ENCODE measurements at places on chromosomes 6 and 20.

- H3K27me3 ChIP-seq = no peaks in the 10 kb centered on the region
- H3K4me3 ChIP-seq = no peak overlapping the region
- DNase-seq = no peak
- H3K36me3 ChIP-seq = no peaks in the 10 kb centered on the region
- H3K4me1 ChIP-seq = no peaks in the 10 kb centered on the region
- no peak overlapping the region for H3K27ac ChIP-seq
Measured at GRCh38 chr20:13865791-13866351, 81.0 kb downstream of the NDUFAF5 start.

- H3K4me3 ChIP-seq = no peak overlapping the region
- H3K27ac ChIP-seq = no peak overlapping the region
- no peak for DNase-seq
- H3K4me1 ChIP-seq = peaks cover 16% of the 10 kb centered on the region
- H3K27me3 ChIP-seq = peaks cover 63% of the 10 kb centered on the region
- H3K36me3 ChIP-seq = no peaks in the 10 kb centered on the region
Measured at GRCh38 chr20:59071216-59071615, 28.6 kb upstream of the PRELID3B start.

DNA sequence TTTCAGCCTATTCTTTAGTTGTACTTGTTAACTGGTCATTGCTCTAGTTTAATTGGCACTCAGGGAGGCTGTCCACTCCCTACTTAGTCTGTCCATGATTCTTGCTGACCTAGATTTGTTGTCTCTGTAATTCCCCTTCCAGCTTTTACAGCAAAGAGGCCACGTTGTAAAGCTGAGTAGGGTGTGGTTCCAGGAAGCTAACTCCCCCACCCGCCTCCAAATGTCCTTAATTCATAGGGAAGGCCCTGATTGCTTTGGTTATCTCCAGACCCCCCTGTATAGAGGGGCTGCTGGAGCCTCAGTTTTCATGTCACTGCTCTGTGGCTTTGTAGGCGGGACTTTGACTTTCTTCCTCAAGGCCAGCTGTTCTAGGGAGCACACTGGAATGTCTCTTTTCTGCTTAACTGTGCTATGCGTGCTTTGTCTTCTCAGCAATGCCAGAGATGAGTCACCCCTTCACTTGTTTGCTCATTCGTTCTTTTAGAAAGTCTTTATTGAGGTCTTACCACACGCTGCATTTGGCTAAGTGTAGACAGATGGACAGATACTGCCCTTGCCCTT is 175.1 kb upstream of the JAG1 start:
- no peak for DNase-seq
- no peaks in the 10 kb centered on the region for H3K4me1 ChIP-seq
- H3K27ac ChIP-seq = no peak overlapping the region
- H3K27me3 ChIP-seq = no peaks in the 10 kb centered on the region
- no peaks in the 10 kb centered on the region for H3K36me3 ChIP-seq
- no peak overlapping the region for H3K4me3 ChIP-seq

DNA sequence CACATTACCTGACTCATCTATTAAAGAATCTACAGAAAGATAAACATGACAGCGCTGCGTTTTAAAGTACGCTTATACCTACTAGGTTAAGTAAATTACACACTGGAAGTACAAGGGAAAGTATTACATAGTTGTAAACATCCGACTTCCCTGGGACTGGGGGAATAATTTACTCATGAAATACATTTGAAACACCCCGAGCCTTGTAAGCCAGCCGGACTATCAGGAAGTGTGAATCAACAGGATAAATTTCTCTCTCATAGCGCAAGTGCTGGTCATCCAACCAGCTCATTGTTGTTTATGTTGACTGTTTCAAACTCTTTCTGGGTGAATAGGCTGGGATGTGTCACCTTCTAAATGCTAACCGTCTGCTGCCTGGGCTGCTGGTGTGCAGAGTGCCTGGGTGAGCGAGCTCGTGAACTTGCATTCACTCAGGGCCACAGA is 4.9 kb downstream of the BMP6 start:
- H3K36me3 ChIP-seq = no peaks in the 10 kb centered on the region
- H3K4me3 ChIP-seq = no peak overlapping the region
- no peak overlapping the region for H3K27ac ChIP-seq
- peaks cover 81% of the 10 kb centered on the region for H3K27me3 ChIP-seq

DNA sequence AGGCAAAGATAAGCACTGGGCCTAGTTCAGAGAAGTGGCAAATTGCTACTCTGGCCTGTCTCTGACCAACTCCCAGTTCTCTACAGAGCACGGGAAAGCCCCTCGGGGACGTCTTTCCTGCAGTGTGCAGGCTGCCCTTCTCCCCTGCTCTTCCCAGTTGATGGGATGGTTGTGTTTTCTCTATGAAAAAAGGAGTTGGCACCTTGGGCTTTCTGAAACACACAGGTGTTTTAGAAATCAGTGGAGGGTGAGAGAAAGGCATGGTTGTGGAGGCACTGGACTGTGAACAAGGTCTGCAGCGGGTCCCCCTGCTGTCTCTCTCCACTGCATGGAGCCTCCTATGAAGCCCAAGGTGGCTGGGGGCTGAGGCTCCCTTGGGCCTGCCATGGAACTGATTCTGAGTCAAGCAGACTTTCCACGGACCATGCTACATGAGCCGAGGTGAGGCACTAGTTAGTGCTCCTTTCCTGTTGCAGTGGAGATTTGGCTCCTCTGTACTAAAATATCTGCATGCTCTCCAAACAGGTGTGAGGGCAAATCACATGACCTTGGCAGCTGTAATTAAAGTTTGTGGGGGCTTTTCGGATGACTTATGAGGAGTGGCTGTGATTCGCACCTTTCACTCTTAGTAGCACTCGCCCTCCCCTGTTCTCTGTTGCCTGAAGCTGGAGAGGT is 16.3 kb downstream of the GTSF1L start:
- no peak overlapping the region for H3K27ac ChIP-seq
- no peaks in the 10 kb centered on the region for H3K27me3 ChIP-seq
- no peak overlapping the region for H3K4me3 ChIP-seq
- no peak for DNase-seq
- H3K36me3 ChIP-seq = peaks cover 35% of the 10 kb centered on the region
- no peaks in the 10 kb centered on the region for H3K4me1 ChIP-seq

DNA sequence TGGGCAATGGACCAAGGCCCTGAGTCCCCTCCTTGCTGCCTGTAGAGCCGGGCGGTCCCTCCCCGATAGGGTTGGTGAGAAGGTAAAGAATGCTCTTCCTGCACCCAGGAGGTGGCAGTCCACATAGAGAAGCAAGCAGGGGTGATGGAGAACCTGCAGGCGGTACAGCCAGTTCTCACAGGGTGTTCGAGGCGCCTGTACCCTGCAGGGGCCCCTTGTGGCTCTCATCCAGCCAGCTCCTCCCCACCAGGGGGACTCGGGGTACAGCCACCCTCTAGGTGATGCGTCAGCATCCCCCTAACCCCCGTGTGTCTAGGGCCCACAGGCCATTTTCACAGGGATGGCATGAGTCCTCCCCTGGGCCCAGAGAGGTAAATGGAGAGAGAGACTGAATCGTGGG is 5.1 kb upstream of the COL9A3 start:
- DNase-seq = no peak
- H3K27ac ChIP-seq = no peak overlapping the region
- H3K27me3 ChIP-seq = peaks cover 22% of the 10 kb centered on the region
- H3K4me3 ChIP-seq = no peak overlapping the region

DNA sequence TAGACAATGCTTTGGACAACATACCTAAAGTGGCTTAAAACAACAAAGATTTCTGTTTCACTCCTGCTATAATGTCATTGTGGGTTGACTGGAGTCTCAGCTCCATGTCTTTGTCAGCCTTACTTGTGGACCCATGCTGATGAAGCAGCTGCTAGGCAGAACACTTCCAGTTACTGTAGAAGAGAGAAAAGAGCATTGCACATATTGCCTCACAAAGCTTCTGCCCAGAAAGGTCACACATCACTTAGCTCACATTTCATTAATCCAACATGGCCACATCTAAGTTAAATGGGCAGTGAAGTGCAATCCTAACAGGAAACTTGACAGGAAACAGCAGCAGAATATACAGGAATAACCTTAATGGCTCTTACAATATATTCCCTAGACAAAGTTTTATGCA is 480.5 kb upstream of the HTR1E start:
- H3K4me3 ChIP-seq = no peak overlapping the region
- no peaks in the 10 kb centered on the region for H3K4me1 ChIP-seq
- no peak overlapping the region for H3K27ac ChIP-seq
- no peak for DNase-seq
- H3K27me3 ChIP-seq = no peaks in the 10 kb centered on the region

GRCh38 chr6:26196846-26197635 is 109.8 kb downstream of the HFE start:
- peak overlapping the region; percentile 98 for H3K27ac ChIP-seq
- peak; percentile 91 for DNase-seq
- no peaks in the 10 kb centered on the region for H3K27me3 ChIP-seq

DNA sequence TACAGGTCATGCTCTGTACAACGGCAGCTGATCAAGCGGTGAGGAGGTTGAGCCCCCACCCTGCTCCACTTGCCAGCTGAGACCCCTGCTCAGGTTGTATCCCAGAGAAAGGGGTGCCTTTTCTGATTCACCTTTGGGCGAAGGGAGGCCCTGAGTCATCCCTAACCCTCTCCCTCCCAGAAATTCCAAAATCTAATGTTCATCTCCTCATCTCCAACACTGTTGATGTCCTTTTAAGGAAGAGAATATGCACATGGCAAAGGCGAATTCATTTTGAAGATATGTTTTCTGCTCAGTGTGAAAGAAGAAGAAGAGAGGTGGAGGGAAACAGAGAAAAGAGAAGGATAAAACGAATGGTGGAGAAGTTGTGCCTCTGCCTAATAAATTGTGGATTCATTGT is 120.5 kb downstream of the SCML4 start:
- H3K4me3 ChIP-seq = no peak overlapping the region
- peaks cover 6% of the 10 kb centered on the region for H3K4me1 ChIP-seq
- no peak overlapping the region for H3K27ac ChIP-seq
- no peaks in the 10 kb centered on the region for H3K36me3 ChIP-seq
- H3K27me3 ChIP-seq = no peaks in the 10 kb centered on the region
- no peak for DNase-seq

- no peaks in the 10 kb centered on the region for H3K36me3 ChIP-seq
- no peak overlapping the region for H3K4me3 ChIP-seq
- no peak overlapping the region for H3K27ac ChIP-seq
Measured at GRCh38 chr20:13261460-13262301, 40.6 kb downstream of the ISM1 start.

DNA sequence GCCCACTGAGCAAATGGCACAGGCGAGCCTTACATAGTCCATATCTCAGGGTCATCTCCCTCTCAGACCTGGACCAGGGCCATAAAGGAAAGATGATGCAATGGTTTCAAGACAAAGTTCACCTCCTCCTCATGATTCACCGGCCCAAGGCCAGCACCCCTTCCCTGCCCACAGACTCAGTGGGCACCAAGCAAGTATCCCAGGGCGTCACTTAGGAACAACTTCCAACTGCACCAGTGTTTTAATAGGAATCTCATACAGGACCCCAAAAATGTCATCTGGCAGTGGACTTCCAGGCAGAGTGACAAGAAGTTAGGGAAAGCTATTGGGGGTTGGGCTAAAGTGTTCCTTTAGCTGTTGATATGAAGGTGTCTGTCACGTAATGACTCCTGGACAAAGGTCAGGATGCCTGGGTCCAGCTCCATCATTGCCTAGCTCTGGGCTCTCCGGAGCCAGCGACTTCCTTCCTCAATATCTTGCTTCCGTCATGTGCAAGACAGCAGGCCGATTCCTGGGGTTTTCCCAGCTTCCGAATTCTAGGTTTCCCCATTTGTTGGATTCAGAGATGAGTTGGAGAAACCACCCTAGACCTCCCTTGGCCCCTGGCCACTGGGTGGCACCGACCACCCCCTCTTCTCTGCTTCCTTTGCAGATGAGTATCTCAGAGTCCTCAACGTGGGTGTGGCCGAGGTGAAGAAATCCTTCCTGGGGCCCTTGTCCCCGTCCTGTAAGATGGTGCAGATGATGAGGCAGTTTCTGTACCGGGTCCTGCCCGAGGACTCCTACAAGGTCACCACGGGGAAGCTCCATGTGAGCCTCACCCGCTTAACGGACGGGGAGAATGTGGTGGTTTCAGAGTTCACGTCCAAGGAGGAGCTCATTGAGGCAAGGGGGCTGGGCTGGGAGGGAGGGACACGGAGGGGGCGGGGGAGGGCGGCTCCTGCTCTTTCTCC is 21.1 kb downstream of the PNPLA1 start:
- H3K36me3 ChIP-seq = no peaks in the 10 kb centered on the region
- DNase-seq = no peak
- peaks cover 6% of the 10 kb centered on the region for H3K4me1 ChIP-seq
- H3K4me3 ChIP-seq = no peak overlapping the region

DNA sequence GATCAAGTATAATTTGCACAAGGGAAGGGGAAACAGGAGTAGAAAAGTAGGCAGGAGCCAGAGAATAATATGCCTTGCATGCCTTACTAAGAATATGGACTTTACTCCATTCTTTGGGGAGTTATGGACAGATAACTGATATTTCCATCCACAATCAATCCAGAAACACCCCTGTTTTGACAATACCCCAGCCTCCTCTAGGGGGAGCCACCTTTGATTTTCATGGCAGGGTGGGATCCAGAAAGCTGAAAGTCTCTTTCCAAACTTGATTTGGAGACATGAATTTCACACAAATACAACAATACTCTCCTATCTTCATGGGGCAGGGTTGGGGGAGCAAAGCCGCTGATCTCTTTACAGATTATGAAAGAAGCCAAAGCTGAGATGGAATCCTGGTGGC is 404.1 kb downstream of the FOXA2 start:
- H3K4me1 ChIP-seq = no peaks in the 10 kb centered on the region
- no peaks in the 10 kb centered on the region for H3K27me3 ChIP-seq
- no peak for DNase-seq
- H3K27ac ChIP-seq = no peak overlapping the region
- no peaks in the 10 kb centered on the region for H3K36me3 ChIP-seq

- no peaks in the 10 kb centered on the region for H3K4me1 ChIP-seq
- no peak overlapping the region for H3K27ac ChIP-seq
- no peak for DNase-seq
- peaks cover 2% of the 10 kb centered on the region for H3K27me3 ChIP-seq
- no peaks in the 10 kb centered on the region for H3K36me3 ChIP-seq
Measured at GRCh38 chr20:13113731-13114130, 105.0 kb downstream of the SPTLC3 start.

GRCh38 chr20:33005132-33005566 is 916 bp upstream of the SUN5 start:
- no peak overlapping the region for H3K4me3 ChIP-seq
- no peaks in the 10 kb centered on the region for H3K27me3 ChIP-seq
- peaks cover 3% of the 10 kb centered on the region for H3K4me1 ChIP-seq
- H3K36me3 ChIP-seq = no peaks in the 10 kb centered on the region
- DNase-seq = no peak

DNA sequence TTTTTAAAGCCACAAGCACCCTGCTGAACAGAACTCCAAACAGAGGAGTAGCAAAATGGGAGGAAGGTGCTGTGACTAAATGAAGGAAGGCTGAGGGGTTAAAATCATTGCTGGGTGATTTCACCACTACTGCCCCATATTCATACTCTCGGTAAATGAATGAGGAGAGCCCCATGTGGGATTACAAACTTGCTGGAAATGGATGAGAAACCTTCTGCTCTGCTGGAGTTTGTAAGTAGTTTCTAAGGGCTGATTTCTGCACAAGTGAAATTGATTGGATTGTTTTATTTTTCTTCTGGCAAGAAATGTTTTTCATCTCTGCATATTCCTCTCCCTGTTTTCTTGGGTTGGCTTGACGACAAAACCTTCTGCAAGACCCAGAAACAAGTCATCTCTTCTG is 533.5 kb upstream of the MMS22L start:
- no peaks in the 10 kb centered on the region for H3K36me3 ChIP-seq
- no peak for DNase-seq
- no peak overlapping the region for H3K4me3 ChIP-seq
- H3K27me3 ChIP-seq = no peaks in the 10 kb centered on the region
- H3K4me1 ChIP-seq = no peaks in the 10 kb centered on the region
- H3K27ac ChIP-seq = no peak overlapping the region

GRCh38 chr6:14280766-14281293 is 163.3 kb downstream of the CD83 start:
- H3K36me3 ChIP-seq = no peaks in the 10 kb centered on the region
- peaks cover 20% of the 10 kb centered on the region for H3K4me1 ChIP-seq
- DNase-seq = no peak
- H3K27me3 ChIP-seq = no peaks in the 10 kb centered on the region
